ENCODE measurements at places on chromosomes 6 and 20.

GRCh38 chr6:35642471-35643161, 46.1 kb downstream of the FKBP5 start:
- DNase-seq: no peak

- peak; percentile 89 for DNase-seq
These were observed 143.5 kb upstream of the AFDN start for GRCh38 chr6:167683028-167683862.

GRCh38 chr6:112021691-112022310, 32.1 kb upstream of the CCN6 start:
- DNase-seq: no peak

- DNase-seq: no peak
These were observed 28.1 kb downstream of the NFYA start for GRCh38 chr6:41100871-41101287.

DNA sequence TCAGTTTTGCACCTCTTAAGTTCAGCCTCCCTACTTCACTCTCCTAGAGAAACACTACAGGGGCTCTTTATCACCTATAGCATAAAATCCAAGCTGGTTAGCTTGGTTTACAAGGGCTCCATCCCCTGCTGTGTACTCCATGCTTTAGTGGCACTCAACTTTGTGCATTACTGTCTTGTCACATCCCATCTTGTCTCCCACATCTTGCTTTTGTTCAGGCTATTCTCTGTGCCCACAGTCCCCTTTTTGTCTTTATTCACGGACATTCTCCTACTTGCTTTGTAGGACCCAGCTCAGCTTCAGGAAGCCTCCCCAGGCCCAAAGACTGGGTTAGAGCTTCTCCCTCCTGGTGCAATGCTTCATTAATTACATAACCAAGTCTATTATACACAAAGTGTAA, 107.9 kb upstream of the SPACA1 start:
- no peak for DNase-seq

- DNase-seq: no peak
These were observed 67.5 kb upstream of the PRL start for GRCh38 chr6:22364306-22364705.

DNA sequence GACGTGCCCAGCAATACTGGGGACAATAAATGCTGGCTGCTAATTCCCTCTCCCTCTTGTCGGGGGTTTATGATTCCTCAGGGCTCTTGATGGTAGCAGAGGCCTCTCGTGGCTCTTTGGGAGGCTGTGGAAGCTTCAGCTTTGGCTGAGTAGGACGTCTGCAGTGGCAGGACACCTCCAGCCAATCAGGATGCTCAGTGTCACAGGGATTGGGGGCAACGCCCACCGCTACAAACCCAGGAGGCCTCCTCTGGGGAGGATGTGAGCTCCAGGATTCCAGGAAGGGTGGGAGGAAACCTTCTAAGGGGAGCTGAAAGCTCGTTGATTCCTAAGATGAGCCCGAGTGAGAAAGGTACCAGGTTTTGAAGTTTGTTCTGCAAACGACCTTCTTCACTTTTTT, 19.4 kb downstream of the RSPO4 start:
- no peak for DNase-seq

DNA sequence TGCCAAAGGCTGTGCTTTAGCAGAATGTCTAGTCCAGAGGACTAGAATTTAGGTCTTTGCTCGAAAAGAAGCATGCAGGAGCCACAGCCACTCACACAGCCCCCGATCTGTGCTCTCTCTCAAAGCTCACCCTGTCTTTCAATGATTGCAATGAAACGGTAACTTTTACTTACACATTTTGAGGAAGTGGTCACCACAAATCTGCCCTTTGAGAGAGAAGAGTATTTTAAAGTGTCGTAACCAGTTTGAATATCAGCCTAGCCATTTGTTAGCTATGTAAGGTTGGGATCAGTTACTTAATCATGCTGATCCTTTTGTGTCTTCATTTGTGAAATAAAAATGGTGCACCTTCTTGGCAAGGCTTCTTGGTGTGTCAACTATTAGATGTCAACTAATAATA, 209.0 kb downstream of the TFAP2A start:
- no peak for DNase-seq

DNA sequence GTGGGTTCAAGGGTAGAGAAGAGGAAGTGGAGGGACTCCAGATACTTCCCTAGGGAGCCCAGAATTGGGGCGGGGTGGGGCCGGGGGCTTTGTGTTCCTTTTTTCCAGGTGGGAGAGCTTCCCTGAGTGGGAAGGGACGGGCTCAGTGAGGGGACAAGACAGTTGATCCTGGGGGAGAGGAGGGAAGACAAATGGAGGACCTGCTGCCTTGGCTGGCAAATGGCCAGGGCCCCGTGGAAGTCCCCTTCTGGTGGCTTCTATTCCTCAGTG, 2.6 kb downstream of the CTSZ start:
- no peak for DNase-seq

DNA sequence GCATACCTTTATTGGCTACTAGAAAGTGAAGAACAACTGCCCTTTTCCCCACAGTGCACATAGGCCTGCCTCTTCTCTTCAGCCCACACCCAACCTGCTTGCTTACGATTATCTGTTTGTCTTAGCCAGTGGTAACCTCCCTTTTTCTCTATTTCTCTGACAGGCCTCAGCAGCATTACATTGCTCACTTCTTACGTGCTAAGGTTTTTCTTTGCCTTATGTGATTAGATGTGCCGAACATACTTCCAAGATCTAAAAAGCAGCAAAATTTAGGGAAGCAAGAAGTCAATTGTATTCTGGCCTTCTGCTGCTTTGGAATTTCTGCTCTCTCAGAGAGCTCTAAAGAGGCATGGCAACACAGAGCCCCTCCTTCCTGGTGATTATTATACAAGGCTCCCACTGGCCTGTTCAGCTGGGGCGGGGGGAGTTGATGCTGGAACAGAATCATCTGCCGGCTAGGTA, 7.0 kb downstream of the B4GALT5 start:
- DNase-seq: no peak

- no peak for DNase-seq
These were observed 90.3 kb downstream of the ARHGAP18 start for GRCh38 chr6:129619579-129620233.

DNA sequence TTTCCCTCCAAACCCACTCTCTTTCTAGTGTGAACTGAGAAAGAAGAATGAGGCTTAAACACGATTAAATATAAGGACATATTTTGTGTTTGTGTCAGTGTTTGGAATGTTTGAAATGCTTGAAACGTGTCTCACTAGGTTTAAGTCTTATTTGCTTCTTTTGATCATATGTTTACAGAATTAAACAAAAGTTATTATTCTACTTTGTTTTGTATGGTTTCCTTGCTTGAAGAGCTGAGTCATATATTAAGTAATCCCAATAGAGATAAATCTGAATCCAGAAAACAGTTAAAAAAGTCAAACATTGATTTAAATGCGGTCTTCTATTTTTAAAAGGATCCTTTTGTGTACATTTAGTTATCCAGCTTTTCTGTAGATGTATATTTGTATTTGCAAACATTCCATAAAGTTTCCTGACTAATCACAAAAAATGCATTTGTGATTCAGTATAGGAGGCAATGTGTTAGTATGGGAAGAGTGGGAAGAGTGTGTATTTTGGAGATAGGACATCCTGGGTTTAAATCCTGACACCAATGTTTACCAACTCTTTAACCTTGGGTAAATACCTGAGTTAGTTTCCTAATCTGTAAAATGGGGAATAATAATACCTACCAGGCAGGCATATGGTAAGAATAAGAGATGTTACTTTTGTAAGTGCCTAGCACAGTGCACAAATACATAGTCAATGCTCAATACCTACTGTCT, 72.9 kb downstream of the TSBP1 start:
- DNase-seq: no peak

- peak; percentile 58 for DNase-seq
These were observed 3.9 kb downstream of the PRDM1 start for GRCh38 chr6:106090001-106090400.

DNA sequence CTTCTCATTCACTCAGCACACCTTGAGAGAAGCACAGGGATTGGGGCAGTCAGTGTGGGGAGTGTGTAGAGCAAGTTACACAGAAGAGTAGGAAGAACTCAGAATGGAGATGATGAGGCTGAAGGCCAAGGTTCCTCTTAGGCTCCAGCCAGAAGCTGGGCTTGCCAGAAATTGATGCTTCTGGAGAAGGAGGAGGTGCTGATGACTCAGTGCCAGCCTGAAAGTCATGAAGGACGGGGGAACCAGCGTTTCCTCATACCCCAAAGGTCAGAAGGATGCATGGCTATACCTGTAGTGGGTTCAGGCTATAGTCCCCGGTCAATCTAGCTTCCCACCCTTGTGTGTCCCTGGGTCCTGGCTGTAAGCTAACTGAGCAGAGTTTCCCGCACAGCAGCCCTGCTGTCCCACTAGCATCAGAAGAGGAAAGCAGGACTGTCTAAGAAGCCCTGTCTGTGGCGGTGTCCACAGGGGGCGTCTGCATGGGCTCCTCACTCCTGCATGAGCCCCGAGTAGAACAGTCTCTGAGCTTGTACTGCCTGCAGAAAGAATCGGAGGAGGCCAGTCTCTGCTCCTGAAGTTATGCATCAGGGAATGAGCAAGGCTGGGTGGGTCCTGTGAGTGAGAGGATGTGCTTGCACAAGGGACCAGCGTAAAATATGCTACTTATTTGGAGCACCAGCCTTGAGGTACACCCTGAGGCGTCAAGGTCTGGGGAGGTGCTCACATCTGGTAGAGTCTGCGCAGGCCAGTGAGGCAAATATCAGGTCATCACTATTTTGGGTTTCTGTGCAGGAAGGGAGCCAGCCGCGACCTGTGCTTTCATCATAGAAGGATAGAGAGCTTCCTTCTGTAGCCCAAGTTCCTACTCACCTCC, 148.5 kb downstream of the MRPL14 start:
- no peak for DNase-seq

DNA sequence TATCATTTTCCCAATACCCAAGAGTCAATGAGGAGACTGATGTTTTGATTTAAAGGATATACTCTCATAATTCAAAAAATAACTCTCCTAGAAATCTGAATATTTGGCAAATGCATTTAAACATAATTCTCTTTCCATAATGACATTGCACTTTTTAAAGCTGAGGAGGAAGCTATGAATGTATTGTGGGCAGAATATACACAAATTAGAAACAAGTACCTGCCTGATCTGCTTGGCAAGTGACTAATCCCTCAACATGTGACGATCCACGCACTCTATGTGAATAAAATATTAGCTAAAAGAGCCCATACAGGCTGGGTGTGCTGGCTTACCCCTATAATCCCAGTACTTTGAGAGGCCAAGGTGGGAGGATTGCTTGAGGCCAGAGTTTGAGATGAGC, 88.3 kb upstream of the CCDC28A start:
- no peak for DNase-seq

DNA sequence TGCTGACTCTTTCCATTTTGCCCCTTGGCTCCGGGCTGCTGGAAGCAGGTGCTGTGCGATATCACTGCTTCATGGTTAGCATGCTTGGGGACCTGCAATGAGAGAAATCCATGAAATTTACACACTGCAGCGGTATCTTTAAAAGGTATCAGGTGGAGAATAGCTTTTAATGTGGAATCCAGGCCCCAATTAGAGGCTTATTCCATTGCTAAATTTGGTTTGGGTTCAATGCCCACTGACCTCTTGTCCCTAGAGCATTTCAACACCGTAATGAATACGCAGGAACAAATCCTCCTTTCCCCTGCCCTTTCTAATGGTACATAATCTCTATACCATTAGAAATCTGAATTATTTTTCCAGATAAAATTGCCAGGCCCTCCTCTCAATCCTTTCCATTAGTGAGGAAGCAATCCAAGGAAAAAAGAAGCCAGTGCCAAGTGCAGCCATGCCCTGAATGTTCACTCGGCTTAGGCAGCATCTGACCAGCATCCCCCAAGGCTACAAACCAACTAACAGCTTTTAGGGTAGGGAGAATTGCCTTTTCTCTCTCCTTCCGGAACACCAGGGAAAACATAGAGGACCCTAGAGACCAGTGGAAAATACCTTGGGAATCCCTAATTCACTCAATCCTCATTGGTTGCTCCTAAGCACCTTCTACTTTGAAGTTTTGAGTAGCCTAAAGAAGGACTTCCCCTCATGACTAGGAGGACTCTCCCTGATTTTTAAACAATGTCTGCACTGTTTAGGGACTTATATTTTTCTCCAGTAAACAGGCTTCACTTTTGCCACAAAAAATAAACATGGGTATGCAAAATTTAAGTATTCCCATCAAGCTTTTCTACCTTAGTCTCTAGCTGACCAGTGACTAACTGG, 143.1 kb downstream of the QRSL1 start:
- no peak for DNase-seq

Data from astrocyte of the spinal cord (primary cell).